NCI-H774 (cell line): ENCODE measurements at places on chromosomes 6 and 20.

DNA sequence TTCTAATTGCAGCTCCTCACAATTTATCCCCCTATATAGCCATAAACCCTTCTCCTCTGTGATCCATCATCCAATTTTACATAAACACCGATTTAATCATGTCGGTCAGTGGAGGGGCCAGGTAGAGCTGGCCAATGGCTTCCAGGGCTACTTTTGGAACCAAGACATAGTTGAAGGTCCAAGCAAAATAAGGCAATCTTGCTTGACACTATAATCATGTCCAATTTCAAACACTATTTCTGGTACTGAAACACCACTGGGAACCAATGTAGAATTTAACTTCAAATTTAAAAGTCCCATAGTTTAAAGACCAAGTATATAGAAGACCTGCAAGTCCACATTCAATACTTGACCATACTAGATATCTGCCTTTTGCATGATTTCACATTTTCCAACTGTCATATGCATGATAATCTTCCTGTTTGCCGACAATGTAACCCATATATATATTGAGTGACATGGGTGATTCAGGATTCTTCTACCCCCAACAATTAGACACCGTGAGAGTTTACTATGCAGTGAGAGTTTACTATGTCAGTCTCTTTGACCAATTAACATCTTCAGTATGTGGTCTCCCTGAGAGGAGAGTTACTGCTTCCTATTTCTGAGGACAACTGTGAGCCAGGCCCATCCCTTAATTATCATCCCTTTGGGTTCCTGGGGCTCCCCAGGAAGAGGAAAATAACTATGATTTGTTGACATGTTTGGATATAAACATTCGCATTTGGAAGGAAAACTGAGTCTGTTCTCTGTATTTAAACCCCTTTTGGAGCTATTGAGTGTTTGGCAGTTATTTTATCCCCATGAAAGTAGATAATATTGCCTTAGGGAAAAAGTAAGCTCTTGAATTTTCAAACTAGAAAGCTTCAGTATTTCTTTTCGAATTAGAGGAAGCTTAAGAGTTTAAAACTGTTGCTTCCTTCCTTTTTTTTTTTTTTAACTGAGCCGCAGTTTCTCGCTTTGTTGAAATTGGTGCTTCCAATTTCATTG lies 31.8 kb downstream of the SAMD3 start:
- DNase-seq: no peak

DNA sequence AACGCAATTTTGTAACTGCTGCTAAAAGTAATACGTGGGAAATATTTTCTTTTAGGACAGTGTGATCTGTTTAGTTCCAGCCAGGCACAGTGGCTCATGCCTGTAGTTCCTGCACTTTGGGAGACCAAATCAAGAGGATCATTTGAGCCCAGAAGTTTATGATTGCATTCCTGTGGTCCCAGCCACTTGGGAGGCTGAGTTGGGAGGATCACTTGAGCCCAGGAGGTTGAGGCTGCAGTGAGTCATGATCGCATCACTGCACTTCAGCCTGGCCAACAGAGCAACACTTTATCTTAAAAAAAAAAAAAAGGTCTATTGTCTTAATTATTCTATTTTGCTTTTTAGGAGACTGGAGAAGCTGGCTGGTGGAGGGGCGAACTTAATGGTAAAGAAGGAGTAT lies 101.5 kb downstream of the CD2AP start:
- no peak for DNase-seq

DNA sequence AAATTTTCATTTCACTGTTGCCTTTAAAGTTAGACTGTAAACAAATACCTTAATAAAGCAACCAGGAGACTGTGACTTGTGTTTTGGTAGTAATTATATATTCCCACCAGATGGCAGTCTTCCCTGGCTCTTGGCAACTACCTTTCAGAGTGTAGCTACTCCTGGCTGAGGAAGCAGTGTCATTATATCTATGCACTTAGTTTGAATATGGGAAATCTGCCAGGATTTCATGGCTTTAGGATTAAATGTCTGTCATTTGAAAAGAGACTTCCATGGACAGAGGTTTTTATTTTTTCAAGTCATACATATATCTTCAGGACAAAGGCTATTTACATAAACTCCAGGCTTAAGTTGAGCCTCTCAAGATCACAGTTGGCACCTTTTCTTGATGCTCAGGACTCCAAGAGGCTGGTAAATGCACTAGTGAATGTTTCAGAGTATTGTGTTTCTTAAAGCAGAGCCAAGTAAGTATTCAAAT lies 160.1 kb downstream of the C6orf58 start:
- DNase-seq: peak; percentile 83

GRCh38 chr6:99997141-99997540 lies 3.1 kb upstream of the MCHR2 start:
- no peak for DNase-seq

DNA sequence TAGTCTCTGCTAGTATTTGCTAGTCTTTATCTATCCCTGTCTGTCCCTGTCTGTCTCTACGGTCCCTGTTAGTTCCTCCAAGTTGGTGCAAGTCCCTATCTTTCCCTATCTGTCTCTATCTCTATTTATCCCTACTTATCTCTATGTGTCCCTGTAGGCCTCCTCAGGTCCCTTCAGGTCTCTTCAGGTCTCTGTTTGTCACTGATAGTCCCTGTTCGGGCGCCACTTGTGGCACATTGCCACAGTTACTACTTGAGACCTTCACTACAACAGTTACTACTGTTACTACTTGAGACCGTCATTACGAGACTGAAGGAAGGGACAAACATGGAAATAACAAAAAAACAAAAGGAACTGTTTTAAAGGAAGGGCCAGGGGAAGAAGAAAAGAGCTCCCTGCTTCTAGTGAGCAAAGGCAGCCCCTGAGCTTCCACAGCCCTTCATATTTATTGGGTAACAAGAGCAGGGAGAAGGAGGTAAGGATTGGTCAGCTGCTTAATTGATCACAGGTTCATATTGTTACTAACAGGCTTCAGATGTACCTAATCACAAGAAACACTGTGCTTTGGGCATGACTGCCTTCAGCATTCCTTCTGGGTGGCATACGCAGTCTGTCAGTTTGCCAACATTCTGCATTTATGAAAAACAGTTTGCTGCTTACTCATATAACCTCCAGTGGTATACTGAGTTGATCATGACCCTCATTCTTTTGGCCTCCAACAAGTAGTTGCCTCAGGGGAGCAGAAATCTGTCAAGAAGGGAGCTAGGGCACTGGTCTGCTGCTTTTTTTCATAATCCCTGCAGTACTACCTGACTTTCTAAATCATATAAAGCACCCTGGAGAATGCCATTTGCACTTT lies 8.4 kb downstream of the EPB41L2 start:
- no peak for DNase-seq

DNA sequence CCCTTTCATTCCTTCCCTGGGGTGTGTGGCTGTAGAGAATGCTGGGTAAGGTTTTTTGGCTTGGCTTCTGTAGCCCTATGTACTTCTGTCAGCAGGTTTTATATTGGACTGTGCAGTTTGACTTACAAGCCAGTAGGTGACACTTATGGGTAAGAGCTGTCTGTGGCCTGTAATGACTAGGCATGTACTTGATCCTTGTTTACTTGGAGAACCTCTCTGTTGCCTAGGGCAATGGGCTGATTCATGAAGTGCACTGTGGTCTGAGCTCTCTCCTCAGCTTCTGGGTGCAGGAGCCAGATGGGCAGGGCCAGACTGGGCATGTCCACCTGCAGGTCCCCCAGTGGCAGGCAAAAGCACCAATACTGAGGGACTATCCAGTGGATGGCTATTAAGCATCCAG lies 544.6 kb downstream of the ADGRB3 start:
- DNase-seq: no peak

DNA sequence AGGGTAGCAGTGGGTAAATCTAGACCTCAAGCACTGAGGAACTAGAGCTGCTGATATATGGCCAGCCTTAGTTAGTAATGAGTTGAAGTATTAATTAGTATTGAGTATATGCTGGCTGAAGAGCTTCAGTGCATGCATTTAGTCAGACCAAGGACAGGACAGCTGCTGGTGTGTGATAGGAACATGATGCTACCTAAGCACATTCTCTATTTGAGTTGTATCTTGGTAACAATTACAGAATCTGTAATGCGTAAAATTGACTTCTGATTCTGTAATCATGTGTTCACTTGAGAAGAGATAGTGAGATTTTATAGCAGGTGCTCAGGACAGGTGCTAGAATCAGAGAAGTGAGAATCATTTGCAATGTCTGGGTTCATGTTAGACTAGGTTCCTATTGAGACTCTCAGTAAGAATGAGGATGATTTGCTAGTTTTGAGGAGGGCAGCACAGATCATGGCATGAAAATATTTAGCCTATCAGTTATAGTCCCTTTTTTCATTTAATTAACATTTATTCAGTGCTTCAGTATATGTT lies 369.4 kb upstream of the HS3ST5 start:
- DNase-seq: no peak

DNA sequence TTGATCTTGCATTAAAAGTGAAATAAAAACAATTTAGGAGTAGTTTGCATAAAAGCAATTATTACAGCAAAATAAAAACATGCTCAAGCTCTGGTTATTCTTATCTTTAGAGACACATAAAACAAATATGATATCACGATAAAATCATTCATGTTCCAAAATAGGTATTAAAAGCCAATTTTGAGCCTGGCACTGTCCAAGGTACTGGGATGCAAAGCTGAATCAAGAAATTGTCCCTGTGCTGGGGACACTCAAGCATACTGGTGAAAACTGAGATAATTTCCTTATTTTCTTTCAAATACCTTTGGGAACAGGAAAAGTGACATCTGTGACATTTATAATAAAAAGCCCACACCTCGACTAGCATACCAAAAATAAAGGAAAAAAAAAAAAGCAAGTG lies 931 bp upstream of the MTCL3 start:
- no peak for DNase-seq

- DNase-seq: no peak
Observed at GRCh38 chr20:44997171-44997570, 30.9 kb downstream of the STK4 start.

GRCh38 chr6:155418017-155418761 lies 37.5 kb downstream of the NOX3 start:
- DNase-seq: no peak

GRCh38 chr6:156727715-156728385 lies 49.3 kb upstream of the ARID1B start:
- DNase-seq: no peak

- no peak for DNase-seq
Observed at GRCh38 chr6:131565056-131565455, 8.0 kb upstream of the ARG1 start.

GRCh38 chr20:13232999-13233398 lies 11.9 kb downstream of the ISM1 start:
- no peak for DNase-seq

DNA sequence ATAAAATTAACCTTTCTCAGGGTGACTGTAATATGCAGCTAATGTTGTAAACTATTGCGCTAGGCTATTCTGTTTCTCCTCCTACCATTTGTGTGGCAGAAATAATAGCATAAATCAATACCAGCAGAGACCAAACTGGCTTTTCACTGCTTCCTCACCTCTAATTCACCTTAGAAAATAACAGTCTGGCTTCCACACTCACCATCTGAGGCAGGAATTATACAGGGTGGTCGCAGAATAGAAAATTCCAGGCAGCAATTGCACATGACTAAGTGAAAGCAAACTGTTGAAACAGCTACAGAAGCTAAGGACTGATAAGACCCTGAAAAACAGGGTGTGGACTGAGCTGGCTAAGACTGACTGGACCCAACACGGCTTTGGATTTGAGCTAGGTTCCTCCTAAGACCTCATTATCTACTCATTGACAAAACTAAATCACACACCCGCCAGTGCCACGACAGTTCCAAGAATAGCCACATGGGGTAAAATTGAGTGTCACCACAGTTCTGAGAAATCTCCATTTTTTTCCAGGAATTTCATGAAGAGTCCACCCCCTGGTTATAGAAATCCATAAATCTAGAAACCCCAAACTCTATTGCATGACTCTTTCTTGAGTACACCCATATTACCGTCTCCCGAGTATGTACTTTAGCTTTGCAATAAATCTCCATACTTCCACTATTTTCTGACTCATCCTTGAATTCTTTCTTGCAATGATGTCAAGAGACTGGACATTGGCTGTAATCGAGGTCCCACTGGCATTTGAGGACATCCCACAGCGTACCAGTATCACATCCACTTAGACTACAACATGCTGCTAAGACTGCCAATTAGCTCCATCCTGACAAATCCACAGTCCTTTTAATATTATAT lies 60.9 kb upstream of the KCNQ5 start:
- DNase-seq: no peak

- no peak for DNase-seq
Observed at GRCh38 chr6:150729188-150729748, 129.6 kb downstream of the PLEKHG1 start.

DNA sequence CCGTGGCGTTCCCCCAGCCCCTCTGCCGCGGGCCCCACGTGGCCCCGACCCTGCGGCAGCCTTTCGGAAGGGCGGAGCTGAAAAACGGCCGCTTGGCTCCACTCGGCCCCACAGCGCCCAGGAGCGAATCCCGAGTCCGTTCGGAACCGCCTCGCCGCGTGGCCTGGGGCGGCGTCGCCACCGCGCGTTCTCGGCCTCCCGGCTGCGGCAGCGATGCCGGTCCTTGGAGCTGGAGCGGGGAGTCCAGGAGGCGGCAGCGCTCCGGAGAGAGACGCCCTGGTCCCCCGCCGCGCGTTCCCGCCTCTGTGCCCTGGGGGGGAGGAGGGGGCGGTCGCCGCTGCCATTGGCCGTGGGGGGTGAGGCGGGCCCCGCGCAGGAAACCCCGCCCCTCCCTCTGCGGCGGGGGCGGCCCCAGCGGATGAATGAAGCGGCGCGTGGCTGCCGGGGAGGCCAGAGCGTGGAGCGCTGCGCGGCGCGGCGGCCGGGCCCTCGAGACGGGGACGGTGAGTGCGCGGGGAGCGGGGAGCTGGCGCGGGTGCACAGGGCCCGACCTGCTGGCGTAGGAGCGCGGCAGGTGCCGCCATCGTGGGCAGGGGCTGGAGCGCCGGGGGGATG lies at the start of gene SLCO4A1:
Gene SLCO4A1, plus strand, starts transcription at position 453 of the 615 bp plus-strand sequence. CDS start 13,952 bp downstream, outside the sequence.
- peak; percentile 15 for DNase-seq

DNA sequence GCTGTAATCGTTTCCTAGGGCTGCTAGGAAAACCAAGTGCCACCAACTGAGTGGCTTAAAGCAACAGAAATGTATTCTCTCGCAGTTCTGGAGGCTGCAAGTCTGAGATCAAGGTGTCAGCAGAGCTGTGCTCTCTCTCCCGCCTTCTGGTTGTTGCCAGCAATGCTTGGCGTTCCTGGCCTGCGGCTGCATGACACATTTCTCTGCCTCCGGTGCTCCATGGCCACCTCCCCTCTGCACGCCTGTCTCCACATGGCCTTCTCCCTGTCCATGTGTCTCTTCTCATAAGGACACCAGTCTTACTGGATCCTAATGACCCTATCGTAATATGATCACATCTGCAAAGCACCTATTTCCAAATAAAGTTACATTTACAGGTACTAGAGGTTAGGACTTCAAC lies 91.7 kb upstream of the AKAP12 start:
- no peak for DNase-seq

GRCh38 chr20:17949899-17950298 lies 18.7 kb downstream of the SNX5 start:
- DNase-seq: no peak
